ENCODE measurements at places on chromosomes 7 and 10.

- DNase-seq, result no peak
Observed at GRCh38 chr10:60155099-60155877, 234.4 kb downstream of the ANK3 start.

GRCh38 chr7:113188396-113188795, 70.0 kb upstream of the SMIM30 start:
- DNase-seq, result no peak

DNA sequence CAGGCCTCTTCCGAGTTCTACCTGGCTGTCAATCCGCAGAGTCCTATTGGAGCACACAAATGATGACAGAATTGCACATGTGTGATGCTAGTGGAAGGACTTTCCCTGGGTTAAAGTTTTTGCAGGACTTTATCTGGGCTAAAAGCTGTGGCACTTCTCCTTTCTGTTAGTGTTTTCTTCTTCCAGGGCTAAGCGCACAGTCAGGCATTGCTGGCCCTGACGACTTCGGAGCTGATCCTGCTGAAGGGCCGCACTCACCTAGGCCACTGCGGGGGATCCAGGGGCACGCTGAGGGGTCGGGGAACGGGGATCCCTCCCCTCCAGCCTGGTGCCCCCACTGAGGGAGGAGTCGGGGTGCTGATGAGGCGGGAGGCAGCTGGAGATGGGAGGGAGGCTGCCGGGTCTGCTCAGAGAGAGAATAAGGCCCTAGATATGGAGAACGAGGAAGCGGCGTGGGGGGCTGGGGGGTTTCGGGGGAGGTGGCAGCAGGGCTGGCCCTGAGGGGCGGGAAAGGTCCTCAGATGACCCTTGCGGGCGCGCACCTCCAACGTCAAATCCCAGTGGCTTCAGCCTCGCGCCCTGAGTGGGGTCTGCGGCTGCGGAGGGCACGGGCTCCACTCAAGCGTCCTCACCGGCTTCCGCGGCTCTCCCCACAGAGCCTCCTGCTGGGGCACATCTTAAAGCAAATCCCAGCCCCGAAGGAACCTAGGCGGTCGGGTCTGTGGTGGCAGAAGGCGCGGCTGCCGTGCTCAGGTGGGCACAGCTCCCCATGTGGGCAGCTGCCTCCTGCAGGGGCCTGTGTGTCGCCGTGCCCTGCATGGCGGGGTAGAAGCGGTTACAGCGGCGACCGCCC, 30.9 kb downstream of the AGR3 start:
- DNase-seq, result no peak

DNA sequence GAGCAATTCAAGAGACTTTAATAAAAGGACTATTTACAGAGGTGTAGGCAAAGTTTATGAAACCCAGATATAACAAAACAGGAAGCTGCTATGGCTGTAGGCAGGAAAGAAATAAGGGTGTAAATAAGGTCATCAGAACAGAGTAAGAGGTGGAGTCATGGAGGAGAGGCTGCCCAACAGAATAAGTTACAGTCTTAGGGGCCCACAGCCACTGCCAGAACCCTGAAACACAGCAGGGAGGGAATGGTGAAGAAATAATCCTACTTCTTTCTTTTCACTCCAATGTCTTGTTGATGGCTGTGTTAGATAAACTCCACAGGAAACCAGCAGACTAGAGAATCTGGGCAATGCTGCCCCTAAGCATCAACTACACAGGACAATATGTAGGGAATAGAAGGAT, 155.8 kb upstream of the TAC1 start:
- no peak for DNase-seq

DNA sequence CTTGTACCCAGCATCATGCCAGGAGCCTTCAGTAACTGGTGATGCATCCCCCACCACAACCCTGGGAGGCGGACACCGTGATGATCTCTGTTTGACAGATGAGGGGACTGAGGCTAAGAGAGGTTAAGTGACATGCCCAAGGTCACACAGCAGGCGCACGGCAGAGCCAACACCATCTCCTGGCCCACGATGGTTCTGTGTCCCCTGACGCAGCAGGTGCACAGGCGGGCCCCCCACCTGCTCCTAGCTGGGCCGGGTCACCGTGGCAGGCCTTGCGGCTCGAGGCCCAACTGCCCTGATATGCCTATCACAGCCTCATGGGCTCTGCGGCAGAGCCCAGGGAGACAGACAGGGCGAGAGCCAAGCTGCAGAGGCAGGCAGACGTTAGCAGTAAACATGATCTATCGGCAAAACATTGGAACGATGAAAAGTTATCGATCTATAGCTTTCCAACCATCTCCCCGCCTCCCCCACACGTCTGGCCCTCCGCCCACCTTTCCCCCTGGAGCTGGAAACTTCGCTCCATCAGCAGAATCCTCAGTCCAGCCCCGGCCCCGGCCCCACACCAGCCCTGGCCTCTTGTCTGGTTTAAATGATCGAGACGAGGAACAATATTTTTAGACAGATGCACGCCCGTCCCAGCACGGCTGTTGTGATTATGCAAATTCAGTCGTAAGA, 65.9 kb downstream of the ELFN1 start:
- DNase-seq, result no peak
